ENCODE measurements at places on chromosomes 11 and 22. TPM values are rescaled to one million over a fixed set of nuclear protein-coding genes. Genes with fewer than 3 reads are reported as not detected.

DNA sequence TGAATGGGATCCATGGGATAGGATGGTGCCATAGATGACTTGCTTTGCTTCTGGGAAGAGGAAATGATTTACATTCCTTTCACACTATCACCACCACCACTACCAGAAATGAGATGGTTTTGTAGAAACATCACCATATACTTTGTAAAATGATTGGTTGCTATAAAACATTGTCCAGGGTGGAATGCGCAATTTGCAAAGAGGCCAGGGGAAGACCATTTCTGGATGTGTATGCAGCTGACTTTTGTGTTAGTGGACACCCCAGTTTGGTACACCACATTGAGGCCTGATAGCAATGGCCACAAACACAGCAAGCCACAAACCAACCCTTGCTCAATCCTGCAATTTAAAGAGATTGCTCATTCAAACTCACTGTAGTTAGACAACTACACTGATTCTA is 56.7 kb upstream of the RCN1 start:
- no peak for DNase-seq

DNA sequence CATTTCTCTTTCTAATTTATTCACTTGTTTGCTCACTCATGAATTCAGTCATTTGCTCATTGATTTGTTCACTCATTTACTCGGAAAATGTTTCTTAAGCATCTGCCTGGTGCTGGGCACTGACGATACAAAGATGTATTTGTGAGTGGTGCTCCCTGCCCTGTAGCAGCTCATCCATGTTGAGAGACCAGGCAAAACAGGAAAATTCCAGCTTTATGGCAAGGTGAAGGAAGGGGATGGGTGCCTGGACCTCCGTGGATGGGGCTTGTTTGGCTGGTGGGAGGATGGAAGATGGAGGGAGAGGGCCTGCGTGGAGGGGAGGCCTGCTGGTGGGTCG is 53.1 kb downstream of the TBC1D22A start:
- DNase-seq: no peak

GRCh38 chr22:32021716-32022115 is 21.3 kb upstream of the SLC5A1 start:
- DNase-seq: no peak

DNA sequence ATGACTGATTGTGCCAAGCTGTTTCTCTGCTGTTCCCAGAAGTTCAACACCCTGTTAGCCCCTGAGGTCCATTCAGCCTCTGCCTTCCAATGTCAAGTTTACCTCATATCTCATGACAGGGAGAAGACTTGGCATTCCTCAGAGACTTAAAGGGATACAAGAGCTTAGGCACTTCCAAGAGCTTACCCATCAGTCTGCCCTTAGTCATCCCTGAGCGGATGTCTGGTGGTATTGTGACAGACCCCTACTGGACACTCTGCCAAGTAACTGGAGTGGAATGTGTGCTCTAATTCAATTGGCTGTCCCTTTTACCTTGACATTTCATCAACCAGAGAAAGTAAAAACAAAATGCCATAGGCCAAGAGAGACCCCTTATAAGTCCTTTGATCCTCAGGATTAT is 151.5 kb downstream of the AASDHPPT start:
- DNase-seq: no peak

DNA sequence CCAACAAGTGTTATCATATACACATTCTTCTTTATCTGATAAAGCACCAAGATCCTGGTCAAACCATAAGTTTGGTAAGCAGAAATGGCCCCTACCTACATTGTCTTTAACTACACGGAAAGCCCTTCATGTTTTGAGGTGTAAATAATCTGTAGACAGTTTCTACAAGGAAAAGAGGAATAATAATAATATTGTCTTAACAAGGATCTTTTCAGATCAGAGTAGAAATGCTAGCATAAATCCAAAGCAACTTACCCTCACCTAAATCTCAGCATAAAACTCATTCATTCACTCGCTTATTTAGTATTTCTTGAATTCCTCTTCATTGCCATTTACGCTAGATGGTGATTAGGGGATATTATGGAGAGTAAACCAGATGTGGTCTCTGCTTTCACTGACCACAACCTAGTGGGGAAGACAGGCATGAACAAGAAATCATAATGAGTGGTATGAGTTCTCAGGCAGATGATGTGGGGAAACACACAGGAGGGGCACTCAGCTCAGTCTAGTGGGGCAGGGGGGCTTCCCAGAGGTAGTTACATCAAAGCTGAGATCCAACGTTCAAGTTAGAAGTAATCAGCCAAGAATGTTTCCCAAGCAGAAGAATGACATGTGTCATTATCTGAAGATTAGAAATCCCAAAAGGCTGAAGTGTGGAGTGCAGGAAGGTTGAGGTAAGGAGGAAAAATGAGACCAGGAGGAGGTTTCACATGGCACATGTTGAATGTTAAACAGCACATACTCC is 65.4 kb upstream of the ZC3H12C start:
- no peak for DNase-seq

- no peak for DNase-seq
Measured at GRCh38 chr11:60926500-60926899, 2.2 kb downstream of the TMEM132A start.

DNA sequence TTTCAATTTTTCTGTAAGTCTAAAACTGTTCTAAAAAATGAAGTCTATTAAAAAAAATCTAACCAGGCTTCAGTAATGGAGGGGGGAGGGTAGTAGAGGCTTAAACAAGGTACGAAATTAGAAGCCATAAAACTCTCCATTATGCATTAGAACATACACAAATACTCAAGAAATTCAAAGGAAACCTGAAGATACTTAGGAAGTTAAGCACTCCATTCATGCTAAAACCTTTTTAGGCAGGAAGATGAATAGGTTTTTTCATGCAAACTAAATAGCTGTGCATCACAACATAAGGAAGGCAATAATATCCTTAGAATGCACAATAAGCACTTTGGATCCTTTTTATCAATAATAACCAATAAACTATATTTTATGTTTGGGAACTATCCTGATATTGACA is 2.4 kb downstream of the RAB6A start:
- DNase-seq: no peak

DNA sequence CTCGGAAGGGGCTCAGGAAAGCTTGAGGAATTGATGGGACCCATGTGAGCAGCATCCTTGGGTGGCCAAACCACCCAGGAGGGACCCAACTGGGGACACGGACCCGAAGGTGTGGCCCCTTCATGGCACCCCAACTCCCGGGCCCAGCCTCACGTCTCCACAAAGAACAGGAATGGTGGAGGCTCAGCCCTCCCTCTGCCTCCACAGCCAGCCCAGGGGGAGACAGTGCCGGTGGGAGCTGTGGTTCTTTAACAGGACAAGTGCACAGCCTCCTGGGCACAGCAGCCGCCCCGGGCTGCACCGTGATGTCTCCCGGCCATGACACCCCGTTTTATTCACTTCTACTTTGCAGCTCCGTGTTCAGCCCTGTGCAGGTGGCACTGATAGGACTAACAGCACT is 587.2 kb downstream of the BRD1 start:
- no peak for DNase-seq

DNA sequence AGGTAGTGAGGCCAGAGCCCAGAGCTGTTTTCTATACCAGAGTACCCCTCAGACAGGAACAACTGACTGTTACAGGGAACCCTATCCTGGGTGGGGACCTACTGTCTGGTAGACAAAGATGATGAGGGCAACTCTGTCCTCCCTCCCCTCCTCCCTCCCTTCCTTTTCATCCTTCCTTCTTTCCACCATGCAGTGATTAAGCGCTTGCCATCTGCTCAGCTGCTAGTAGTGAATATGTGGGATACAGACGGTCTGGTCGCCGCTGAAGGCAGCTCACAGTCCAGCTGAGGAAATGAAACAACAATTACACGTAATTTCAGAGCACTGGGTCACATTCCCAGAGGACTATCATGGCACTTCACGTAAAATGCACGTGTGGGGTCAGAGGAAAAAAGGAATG is 597.1 kb downstream of the BUD13 start:
- DNase-seq: no peak

DNA sequence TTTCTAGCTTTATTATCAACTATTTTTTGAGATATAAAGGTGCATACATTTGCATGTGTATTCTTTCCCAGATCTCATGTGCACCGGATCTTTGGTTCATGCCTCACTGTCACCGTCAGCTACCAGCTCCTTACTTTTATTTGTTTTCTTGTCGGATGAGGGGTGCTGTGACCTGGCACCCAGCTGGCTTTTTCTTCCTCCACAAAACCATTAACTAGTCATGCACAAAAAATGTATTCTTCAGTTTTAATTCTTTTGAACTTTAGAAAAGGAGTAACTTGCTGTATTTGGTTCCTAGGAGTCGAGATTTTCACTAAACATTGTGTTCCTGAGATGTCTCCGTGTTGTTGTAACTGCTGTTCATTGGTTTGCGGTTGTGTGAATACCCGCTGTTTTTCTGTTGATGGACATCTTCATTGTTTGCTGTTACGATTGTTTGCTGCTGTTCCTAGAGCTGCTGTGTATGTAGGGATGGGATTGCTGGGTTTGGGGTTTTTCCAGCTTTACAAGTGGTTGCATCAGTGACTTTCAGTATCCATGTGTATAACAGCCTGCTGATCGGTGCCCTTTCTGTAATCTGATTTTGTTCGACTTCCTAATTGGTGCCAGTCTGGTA is 39.4 kb downstream of the MOV10L1 start:
- DNase-seq: no peak

DNA sequence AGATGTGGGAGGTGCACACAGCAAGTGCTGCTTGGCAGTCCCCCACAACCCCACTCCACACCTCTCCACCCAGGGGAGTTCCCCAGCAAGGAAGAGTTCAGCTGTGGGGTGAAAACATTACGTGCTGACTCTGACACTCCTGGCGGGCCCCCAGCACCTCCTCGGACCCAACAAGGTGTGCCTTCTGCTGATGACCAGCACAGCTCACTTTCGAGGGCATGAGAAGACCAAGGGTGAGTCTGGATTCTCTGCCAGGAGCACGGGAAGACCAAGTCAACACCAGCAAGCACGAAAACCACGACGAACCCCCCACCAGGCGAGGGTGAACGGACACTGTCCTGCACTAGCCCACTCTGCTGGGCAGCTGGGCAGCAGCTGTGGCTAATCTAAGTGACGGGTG is 1.4 kb downstream of the ALG12 start:
- no peak for DNase-seq

- no peak for DNase-seq
Measured at GRCh38 chr22:43066844-43067385, 22.3 kb downstream of the TTLL1 start.

GRCh38 chr11:69645801-69646492 is 5.0 kb downstream of the CCND1 start:
- DNase-seq: no peak

- DNase-seq: peak; percentile 76
Measured at GRCh38 chr11:118659314-118659952, 20.0 kb downstream of the TREH start.

- DNase-seq: no peak
Measured at GRCh38 chr11:1484695-1485503, 1.7 kb downstream of the MOB2 start.

- no peak for DNase-seq
Measured at GRCh38 chr11:85316967-85317366, 310.2 kb downstream of the DLG2 start.

- DNase-seq: no peak
Measured at GRCh38 chr11:121082670-121083069, 18.4 kb upstream of the TECTA start.

DNA sequence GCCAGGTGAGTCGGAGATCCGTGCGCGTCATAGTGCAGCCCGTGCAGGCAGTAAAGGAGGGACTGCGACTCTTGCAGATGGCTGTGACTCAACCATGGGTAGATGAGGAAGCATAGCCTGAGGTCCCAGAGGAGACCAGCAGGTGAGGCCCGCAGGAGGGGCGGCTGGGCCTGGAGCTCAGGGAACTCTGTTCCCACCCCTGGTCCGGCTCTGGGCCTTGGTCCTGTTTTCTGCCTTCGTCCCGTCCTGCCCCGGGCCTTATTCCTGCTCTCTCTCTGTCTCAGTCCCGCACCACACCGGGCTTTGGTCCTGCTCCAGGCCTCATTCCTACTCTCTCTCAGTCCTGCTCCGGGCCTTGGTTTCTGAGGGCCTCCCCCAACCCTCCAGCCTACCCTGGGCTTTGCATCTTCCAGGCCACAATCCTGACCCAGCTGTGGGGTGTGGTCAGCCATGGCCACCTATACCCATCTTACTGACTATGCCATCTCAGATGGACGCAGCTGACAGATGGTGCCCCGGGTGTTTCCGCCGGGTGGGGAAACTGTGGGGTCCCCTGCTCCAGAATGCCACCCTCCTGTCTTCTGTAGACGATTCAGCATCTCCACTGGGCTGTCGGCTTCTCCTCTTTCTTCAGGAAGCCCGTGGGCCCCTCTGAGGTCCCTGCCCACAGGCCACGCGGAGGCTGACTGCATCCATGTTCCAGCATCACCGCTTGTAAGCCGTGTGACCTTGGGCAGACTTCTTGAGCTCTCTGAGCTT is 1134.1 kb downstream of the BRD1 start:
- no peak for DNase-seq

DNA sequence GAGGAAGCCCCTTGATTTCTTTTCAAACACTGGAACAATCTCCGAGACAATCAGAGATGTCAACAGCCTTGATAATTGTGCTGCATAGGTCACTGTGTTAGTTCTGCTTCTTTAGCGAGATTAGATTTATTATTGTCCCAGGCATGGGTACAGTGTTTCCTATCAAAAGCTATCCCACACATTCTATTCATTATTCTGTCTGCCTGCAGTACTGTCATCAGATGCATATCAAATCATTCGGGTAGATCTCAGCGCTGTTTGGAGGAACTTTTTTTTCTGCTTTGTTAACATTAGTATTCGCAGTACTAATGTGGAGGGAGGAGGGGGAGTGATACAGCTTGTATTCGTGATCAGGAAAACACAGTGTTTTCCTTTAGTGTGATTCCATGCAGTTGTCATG is 208.0 kb downstream of the C11orf91 start:
- no peak for DNase-seq

DNA sequence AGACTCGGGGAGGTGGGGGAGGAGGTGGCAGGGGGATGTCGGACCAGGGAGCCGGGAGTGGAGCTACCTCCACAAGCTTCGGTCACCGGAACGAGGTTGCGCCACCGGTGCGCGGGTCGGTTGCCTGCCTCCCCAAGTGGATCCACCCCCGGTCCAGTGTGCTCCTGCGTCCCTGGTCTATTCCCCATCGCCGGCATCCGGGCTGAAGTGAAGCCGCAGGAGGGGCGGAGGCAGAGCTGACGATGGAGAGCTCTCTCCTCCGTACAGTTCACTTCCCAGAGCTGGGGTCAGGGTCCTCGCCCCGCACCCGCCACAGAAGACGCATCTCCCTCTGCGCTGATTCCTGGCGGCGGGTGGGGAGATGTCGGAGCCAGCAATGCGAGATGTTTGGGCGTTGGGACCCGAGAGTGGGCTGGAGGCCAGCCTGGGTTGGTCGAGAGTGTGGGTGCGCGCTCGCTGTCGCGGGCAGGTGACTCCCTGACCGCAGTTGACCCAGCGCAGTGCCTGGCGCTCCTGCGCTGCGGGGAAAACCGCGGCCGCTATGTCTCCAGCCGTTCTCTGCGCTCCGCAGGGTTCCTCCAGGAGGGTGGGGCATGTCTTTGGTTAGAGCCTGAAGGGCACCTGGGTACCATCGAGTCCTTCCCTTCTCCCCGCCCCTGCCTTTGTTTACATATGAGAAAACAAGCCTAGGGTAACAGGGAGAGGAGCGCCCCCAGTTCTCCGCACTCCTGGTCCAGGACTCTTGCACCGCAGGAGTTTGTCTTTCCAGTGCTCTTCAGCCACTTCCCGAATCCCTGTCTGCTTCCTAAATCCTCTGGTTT is 1.7 kb downstream of the C11orf96 start:
- peak; percentile 53 for DNase-seq

Gene FXYD2
- 4.8 TPM for total RNA-seq

Gene RASGRP2
- total RNA-seq: 12.6 TPM

Gene SCGB1C1
- total RNA-seq: not detected

Gene BTBD18
- not detected for total RNA-seq

Gene DAGLA
- 0.19 TPM for total RNA-seq

Gene FJX1
- not detected for total RNA-seq

Gene ZNF214
- not detected for total RNA-seq

Gene CST6
- not detected for total RNA-seq

Gene SLC22A8
- total RNA-seq: not detected

Gene SMCO4
- total RNA-seq: 18.5 TPM
